Non-pigmented ciliary epithelial cell (primary cell): ENCODE measurements at places on chromosomes 2 and 18.

- DNase-seq: no peak
Observed at GRCh38 chr2:228652366-228652765, 470.9 kb upstream of the SPHKAP start.

- DNase-seq: no peak
Observed at GRCh38 chr18:29982218-29982617, 1060.3 kb downstream of the DSC3 start.

DNA sequence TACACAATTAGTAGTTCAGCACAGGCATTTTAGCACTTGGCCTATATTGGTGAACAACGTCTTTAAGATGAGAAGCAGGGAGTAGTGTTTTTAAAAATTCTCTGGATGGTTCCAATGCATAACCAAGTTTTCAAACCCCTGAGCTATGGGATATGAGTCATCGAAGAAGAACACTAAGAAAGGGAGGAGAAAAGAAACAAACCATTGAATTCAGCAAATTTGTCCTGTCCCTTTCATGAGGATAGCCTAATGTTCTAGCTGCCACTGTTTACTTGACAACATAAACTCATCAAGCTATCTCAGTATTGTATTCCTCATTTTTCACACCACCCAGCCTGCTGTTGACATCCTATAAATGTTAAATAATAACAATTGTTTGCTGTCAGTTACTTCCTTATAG is 158.0 kb downstream of the BARD1 start:
- DNase-seq: no peak

DNA sequence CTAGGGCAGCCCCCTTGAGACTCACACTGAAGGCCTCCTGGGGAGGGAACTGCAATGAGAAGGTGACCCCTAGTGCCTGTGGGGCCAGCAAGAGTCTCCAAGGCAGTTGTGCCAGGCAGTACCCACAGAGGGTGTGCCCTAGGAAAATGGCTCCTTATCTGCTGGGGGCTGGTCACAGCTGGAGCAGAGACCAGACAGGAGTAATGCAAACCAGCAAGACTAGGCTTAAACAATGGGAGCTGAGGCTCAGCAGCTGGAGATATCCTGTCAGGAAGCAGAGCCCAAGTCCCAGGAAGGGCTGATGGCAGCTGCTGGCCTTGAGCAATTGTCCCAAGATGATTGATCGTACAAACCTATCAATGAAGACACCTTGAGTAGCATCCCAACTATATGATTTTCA is 26.8 kb upstream of the E2F6 start:
- no peak for DNase-seq

DNA sequence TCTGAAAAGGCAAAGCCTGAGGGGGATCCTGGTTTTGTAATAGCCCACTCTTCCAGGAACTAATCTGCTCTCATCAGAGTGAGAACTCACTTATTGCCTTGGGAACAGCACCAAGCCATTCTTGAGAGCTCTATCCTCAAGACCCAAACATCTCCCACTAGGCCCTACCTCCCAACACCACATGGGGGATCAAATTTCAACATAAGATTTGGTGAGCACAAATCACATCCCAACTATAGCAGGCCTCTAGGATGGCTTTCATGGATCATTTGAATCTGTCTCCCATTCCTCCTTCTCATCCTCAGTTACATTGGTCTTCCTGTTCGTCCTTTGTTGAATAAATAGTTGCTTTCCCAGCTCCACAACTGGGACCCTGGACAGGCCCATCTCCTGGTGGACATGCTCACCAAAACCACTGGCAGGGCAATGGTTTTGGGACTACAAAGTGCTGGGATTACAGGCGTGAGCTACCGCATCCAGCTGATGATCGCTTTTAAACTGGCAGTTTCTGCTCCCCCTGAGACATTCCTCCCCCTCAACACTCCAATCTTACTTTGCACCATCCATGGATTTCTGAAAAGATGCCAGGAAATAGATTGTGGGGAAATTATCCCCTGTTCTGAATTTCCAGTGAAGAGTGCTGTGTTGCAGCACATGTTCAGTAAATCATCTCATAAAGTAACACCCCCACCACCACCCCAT is 42.6 kb downstream of the MCFD2 start:
- no peak for DNase-seq

- DNase-seq: peak; percentile 17
Observed at GRCh38 chr2:79935771-79936657, 368.5 kb downstream of the LRRTM1 start.

- DNase-seq: no peak
Observed at GRCh38 chr18:35635170-35635569, 53.6 kb downstream of the GALNT1 start.

- no peak for DNase-seq
Observed at GRCh38 chr18:36160959-36161371, 26.3 kb upstream of the MOCOS start.

DNA sequence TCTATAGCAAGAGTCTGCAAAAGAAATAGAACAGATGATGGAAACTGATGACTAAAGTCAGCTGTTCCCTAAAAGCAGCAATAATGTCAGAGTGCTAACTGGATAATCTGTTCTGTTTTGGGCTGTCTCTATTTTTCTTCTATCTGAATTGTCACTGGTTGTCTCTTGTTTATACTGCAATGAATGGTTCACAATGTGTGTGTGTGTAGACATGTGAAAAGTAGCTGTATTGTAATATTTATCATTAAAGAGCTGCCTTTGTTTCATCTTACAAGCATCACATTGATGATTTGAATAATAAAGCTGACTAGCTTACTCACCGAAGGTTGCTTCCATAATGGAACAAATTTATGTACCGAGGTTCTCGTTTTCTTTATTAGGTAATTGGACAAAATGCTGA is 456.0 kb upstream of the ZEB2 start:
- DNase-seq: no peak

DNA sequence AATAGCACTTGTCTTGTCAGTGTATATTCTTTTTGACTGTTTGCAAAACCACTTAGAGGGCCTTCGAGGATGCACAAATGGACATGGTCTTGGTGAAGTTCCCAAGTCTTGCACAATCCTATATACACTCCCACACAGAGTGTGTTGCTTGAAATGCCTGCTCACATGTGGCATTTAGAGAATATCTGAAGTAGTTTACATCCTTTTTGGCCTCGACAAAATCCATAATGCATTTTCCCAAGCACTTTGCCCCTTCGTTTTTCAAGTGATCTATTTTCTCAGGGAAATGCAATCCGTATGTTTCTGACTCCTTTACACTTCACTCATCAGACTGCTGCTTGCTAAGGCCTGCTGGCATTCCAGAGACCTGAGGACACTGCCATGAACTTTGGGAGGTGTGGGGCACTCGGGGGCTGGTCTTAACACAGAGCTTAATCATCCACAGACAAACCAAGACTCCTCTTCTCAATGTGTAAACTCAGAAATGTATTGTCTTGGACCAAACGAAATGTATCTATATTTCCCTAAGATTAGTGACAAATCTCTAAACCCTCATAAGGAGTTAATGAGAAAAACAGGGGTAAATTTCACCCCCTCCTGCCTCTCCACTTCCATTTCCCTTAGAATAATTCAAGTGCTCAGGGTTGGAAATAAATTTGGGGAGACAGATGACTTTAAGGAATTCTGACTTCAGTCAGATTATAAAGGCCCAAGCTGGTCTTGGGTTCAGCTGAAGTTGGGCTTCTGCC is 219.3 kb upstream of the APCDD1 start:
- peak; percentile 6 for DNase-seq

GRCh38 chr2:225274751-225275150 is 124.8 kb upstream of the NYAP2 start:
- DNase-seq: no peak

DNA sequence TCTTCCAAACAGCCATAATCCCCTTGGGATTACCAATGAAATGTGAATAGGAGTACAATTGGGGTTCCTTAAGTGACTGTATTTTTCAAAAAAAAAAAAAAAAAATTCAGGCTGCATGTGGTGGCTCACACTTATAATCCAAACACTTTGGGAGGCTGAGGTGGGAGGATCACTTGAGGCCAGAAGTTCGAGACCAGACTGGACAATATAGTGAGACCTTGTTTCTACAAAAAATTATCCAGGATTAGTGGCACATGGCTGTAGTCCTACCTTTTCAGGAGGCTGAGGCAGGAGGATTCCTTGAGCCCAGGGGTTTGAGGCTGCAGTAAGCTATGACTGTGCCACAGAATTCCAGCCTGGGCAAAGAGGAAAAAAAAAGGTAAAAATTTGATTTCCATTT is 189.6 kb upstream of the GATA6 start:
- DNase-seq: no peak

DNA sequence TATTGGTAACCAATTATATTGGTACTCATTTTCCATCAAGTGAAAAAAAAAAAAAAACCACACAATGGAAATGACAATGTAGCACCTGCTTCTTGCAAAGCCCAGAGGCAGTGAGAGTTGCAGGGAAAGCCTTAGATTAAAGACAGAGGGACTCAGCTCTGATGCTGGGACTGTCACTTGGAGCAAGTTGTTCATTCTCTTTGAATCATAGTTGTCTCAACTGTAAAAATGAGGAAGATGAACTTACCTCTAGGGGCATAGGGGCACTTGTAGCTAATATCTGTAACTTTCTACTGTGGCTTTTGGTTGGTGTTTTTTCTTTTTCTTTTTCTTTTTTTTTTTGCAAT is 81.4 kb upstream of the LPIN2 start:
- no peak for DNase-seq

- DNase-seq: no peak
Observed at GRCh38 chr2:10073706-10074105, 6.5 kb downstream of the CYS1 start.
